Fibroblast of villous mesenchyme (primary cell): ENCODE measurements at places on chromosomes 12 and 14. TPM values are rescaled to one million over a fixed set of nuclear protein-coding genes. Genes with fewer than 3 reads are reported as not detected.

GRCh38 chr14:50362764-50363713, 33.6 kb downstream of the CDKL1 start:
- no peak for DNase-seq

GRCh38 chr12:104741497-104742367, 216.4 kb downstream of the SLC41A2 start:
- no peak for DNase-seq

GRCh38 chr12:95204141-95204866, 13.0 kb downstream of the FGD6 start:
- peak; percentile 95 for DNase-seq

The FAM186B gene
- under 0.01 TPM in 2 replicates for total RNA-seq

The PMCH gene
- not detected in 2 replicates for total RNA-seq
